Kidney (tissue), 22 donors: ENCODE measurements at places on chromosomes 4 and X. TPM values are rescaled to one million over a fixed set of nuclear protein-coding genes. Genes with fewer than 3 reads are reported as not detected.

DNA sequence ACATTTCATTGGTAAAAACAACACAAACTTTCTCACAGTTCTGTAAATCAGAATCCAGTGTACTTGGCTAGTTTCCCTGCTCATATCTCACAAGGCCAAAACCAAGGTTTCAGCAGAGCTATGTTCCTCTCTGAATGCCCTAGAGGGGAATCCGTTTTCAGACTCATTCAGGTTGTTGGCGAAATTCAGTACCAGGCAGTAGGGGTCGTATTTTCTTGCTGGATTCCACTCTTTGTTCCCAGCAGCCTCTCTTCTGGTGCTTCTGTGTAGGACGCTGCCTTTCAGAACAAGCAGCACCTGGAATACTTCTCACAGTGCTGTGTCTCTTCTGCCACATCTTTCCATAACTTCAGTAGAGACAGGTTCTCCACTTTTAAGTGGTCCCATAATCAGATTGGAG is 351.9 kb downstream of the PCDH18 start:
- H3K4me3 ChIP-seq, result no peak overlapping the region
- no peak overlapping the region for H3K27ac ChIP-seq
- no peaks in the 10 kb centered on the region for H3K4me1 ChIP-seq
- no peak for DNase-seq
- H3K36me3 ChIP-seq, result no peaks in the 10 kb centered on the region

- no peak overlapping the region for H3K4me3 ChIP-seq
- DNase-seq, result no peak
- no peaks in the 10 kb centered on the region for H3K27me3 ChIP-seq
- no peaks in the 10 kb centered on the region for H3K4me1 ChIP-seq
- peaks cover 13% of the 10 kb centered on the region for H3K36me3 ChIP-seq
Observed at GRCh38 chr4:3128976-3129375, 54.5 kb downstream of the HTT start.

The PPM1K gene
- total RNA-seq, result 20.9 TPM

The ZMAT1 gene
- 20.0 TPM for total RNA-seq

DNA sequence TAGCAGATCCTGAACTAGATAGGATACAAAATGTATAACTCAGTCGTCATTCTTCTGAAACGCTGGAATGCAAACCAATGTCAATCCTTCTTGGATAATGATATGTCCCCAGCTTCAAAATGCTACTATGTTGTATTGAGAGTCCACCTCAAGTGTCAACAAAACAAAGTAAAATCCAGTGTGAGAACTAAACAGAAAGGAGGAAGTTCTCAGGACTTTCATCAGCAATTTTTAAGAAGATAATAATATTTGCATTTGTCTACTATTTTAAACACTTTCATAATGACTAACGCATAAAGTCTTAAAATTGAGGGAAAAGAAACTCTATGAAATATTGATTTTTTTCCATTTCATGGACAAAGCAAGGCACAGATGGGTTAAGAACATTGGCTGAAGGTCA is 36.3 kb downstream of the SOD3 start:
- H3K27me3 ChIP-seq, result no peaks in the 10 kb centered on the region
- no peak overlapping the region for H3K4me3 ChIP-seq
- no peaks in the 10 kb centered on the region for H3K4me1 ChIP-seq
- H3K27ac ChIP-seq, result no peak overlapping the region
- DNase-seq, result no peak
- no peaks in the 10 kb centered on the region for H3K36me3 ChIP-seq

DNA sequence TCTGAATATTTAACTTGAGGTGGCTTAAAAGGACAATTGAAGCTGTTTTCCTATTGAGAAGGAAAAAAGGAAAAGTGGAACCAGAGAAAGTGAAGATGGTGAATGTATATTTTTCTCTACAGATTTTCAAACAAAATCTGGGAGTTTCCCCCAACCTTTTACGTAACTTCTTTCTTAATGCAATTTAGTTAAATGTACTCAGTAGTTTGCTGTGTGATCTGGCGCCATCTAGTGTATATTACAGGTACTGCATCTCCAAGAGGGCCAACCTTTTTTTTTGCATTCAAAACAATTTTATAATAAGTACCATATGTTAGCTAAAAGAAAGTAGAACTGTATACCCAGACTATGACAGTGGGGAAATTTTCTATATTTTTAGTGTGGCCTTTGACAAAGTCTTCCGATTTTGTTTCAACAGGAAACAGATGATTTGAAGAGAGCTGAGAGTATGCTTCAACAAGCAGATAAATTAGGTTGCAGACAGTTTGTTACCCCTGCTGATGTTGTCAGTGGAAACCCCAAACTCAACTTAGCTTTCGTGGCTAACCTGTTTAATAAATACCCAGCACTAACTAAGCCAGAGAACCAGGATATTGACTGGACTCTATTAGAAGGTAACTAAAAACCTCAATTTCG is 82.0 kb downstream of the PLS3 start:
- H3K4me1 ChIP-seq, result no peaks in the 10 kb centered on the region
- H3K4me3 ChIP-seq, result no peak overlapping the region
- peaks cover 11% of the 10 kb centered on the region for H3K27me3 ChIP-seq
- H3K36me3 ChIP-seq, result no peaks in the 10 kb centered on the region
- no peak overlapping the region for H3K27ac ChIP-seq

The C4orf50 gene
- total RNA-seq, result 0.16 TPM

GRCh38 chr4:36041340-36041739 is 203.0 kb downstream of the ARAP2 start:
- H3K36me3 ChIP-seq, result no peaks in the 10 kb centered on the region
- H3K27me3 ChIP-seq, result no peaks in the 10 kb centered on the region

GRCh38 chr4:153705743-153706468 is 21.8 kb downstream of the TLR2 start:
- H3K36me3 ChIP-seq, result no peaks in the 10 kb centered on the region
- no peaks in the 10 kb centered on the region for H3K4me1 ChIP-seq
- no peaks in the 10 kb centered on the region for H3K27me3 ChIP-seq
- no peak overlapping the region for H3K27ac ChIP-seq
- DNase-seq, result no peak

- H3K4me3 ChIP-seq, result peak overlapping the region; percentile 1
- peak overlapping the region; percentile 83 for H3K27ac ChIP-seq
- peaks cover 8% of the 10 kb centered on the region for H3K4me1 ChIP-seq
- DNase-seq, result peak; percentile 82
- H3K27me3 ChIP-seq, result no peaks in the 10 kb centered on the region
Observed at GRCh38 chr4:143358923-143359643, 22.4 kb downstream of the GAB1 start.
